CD4-positive, alpha-beta T cell (primary cell): ENCODE measurements at places on chromosomes 12 and 14.

DNA sequence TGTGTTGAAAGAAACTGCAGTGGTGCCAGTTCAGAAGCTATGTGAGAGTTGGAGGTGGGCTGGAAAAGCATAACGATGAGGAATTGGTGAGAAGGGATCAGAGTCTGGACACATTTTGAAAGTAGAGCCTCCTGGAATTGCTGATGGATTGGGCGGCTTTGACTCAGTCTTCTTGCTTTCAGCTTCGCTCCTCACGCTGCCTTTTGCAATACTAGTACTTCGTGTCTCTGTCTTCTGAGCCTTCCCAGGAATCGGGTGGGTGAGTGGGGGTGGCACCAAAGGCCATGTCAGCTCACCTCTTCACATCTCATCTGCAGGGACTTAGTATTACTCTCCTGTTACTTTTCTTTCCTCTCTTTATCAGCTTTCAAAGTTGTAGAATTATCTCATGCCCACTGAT, 101.6 kb upstream of the RFX4 start:
- no peak for DNase-seq

DNA sequence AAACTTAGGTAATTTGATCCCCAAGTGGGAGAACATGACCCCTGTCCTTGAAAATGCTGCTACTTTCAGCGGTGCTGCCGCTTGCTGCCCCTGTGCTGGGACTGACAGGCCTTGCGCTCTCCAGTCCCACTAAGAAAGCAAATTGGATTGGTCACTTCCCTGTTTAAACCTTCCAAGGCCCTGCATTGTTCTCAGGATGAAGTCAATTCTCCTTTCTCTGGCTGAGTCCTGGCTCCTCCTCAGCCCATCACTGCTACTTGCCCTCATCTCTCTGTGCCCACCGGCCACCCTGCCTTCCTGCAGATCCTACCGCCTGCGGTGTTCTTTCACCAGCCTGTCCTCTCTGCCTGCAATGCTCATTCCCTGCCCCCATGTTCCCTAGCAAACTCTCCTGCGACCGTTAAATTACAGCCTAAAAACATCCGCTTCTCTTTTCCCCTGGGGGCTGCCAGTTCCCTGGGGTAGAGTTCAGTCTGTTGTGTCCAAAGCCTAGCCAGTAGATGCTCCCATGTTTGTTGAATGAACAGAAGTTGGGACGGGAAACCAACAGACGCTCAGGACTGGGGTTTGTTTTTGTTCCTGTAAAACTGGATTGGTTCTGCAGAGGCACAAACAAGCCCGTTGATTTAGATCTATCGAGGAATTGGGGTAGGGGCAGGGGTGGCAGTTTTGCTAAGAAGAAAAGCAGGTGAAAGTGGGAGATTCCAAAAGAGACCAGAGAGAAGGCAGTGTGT, 127.3 kb upstream of the HIF1A start:
- DNase-seq: no peak

GRCh38 chr12:45257185-45257930, 41.5 kb downstream of the ANO6 start:
- DNase-seq: no peak

DNA sequence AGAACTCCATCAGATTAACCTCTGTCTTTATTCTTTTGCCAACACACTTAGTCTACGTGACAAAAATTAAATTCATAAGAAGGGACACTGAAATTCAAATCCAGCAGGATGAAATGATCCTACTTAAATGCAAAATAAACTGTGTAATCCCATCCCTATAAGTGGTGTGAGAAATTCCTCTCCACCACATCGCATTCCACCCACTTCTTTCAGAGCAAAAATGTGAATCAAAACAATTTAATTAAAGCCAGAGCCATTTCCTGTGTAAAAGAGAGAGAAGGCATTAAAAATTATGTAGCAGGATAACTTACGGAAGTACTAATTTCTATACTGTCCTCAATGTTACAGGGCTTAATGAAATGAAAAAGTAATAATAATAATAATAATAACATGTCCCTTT, 844.3 kb downstream of the GALC start:
- no peak for DNase-seq

- no peak for DNase-seq
Observed at GRCh38 chr14:69593018-69593677, 18.2 kb upstream of the SUSD6 start.

- no peak for DNase-seq
Observed at GRCh38 chr14:24178399-24179178, 6.7 kb downstream of the REC8 start.

- no peak for DNase-seq
Observed at GRCh38 chr12:107536613-107537012, 149.0 kb upstream of the PWP1 start.

- no peak for DNase-seq
Observed at GRCh38 chr12:52370926-52371608, 3.8 kb upstream of the KRT85 start.

DNA sequence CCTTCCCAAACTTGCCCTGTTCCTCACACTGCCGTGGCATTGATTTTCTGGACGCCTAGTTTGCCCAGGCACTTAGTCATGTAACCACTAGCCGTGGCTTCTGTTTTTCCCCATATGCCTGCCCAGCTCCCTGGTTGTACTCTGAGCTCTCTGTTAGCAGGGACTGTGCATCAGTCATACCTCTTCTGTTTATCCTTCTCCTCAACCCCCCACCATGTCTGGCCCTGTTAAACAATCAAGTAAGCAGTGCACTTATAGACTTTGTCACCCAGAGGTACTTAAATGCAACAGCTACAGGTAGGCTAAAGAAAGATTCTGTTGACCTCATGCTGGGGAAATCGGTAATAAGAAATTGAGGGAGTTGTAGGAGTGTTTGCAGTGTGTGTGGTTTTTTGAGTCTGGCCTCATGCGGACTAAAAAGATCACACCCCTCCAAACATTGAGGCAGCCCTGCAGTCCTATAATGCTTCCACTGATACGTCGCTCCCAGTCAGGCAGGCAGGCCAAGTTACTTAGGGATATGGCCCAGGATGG, 17.0 kb downstream of the UBE3B start:
- DNase-seq: no peak

- DNase-seq: no peak
Observed at GRCh38 chr12:85519163-85519562, 239.1 kb downstream of the ALX1 start.

DNA sequence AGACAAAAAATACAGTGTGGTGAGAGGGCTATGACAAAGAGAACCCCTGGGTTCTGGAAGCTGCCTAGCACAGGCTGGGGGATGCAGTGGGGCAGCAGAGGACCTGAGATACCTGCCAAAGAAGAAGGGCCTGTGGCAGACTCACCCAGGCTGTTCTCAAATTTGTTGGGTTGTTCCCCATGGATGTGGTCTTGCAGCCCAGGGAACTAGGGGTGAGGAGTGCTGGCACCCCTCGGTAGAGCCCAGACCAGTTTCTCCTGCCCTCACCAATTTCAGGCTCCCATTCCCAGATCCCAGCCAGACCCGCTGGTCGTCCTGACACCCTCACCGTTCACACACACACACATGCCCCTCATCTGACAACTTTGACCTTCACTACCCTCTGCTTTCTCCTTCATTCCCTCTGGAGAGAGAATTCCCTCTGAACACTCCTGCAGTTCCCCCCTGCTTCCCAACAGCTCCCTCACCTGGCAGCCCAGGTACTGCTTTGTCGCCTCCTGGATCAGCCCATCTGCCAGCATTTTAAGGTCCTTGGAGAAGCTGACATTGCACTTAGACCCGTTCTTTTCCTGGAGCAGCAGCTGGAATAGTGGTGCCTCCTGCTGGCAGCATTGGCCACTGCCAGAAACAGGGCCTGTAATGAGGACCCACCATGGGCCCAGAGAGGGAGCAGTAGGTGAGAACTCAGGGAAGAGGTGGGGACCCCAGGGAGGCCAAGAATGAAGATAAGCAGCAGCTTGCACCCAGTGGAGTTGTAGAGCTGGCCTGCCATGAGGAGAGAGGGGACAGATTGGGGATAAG, 5.9 kb upstream of the GDF11 start:
- DNase-seq: peak; percentile 52

- peak; percentile 6 for DNase-seq
Observed at GRCh38 chr12:53325511-53326061, 4.2 kb upstream of the AAAS start.

DNA sequence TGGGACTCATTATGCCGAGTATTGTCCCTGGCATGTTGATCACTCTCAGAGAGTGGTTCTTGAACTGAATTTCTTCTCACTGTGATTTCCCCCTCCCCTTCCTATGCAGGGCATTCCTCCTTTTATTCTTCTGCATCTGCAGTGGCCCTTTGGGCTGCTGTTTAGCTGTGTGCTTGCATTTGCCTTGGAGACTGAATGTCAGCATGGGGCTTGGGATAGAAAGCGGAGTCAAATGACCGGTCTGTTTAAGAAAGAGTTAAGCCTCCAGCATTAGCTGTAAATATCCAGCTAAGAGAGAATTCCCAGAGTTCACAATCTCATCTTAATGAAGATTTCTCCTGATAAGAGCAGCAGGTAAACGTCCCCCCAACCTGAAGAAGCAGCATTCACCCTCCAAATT, 65.6 kb upstream of the RMST start:
- DNase-seq: no peak

GRCh38 chr14:91305650-91306431, 61.3 kb upstream of the GPR68 start:
- no peak for DNase-seq

DNA sequence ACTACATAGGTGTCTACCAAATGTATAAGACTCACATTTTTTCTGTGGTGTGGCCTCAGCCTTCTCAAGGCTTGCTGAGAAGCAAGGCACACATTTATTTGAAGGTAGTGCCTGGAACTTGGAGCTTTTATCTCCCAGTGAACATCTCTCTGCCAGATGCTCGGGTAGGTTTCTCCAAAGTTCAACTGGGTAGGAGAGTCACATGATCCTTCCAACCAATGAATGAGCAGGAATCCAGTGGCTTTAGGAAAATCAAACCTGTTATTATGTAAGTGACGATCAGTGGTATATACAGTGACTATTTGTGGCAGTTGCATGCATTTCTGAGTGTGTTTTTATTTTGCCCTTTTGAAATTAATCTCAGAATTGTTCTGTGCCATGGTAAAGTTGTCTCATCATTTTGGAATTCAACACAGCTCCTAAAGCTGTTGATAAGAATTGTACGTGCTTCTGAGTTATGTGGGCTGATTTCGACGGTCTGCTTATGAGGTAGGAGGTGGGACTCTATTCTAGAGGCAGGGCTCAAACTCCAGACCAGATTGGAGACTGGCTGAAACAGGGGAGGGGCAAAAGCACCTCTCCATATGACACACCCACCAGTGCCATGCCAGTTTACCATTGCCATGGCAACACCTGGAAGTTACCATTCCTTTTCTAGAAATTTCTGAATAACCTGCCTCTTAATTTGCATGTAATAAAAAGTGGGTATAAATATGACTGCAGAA, 57.6 kb downstream of the EID3 start:
- DNase-seq: no peak

DNA sequence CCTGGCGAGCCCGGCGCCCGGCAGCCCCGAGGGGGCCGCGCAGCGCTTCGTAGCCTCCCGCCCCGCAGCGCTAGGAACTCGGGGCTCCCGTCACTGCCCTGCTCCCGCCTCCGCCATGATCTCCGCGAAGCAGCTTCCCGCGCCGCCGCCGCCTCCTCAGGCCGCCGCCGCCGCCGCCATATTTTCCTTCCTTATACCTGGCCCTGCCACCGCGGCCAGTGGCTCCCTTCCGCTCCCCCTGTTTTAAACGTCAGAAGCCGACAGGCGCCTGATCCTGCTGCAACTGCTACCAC, 286 bp downstream of the PPP4R3A start:
- DNase-seq: no peak

- DNase-seq: no peak
Observed at GRCh38 chr12:52311285-52311648, 9.9 kb downstream of the KRT83 start.

DNA sequence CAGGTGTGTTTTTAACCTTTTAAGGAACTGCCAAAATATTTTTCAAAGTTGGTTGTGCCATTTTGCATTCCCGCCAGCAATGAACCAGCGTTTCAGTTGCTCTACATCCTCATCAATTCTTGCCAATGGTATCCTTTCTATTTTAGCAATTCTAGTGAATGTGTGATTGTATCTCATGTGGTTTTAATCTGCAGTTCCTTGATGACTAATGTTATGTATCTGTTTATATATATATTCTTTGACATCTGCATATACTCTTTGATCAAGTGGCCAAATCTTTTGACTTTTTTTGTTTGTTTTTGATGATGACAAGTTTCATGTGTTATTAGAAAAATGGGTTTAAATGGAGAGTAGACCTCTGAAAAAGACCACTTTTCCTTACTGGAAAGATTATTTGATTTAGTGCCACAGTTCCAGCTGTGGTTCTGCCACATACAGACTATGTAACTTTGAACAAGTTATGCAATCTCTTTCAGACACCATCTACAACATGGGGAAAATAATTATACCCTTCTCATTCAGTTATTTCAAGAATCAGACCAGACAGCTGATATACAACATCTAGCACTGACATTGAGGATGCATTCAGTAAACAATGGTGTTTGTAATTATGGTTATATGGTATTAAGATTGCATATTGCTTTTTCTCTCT, 146.3 kb upstream of the CNOT2 start:
- no peak for DNase-seq

- DNase-seq: no peak
Observed at GRCh38 chr12:26123482-26123980, 1.3 kb downstream of the BHLHE41 start.

GRCh38 chr12:15364221-15365160, 42.2 kb downstream of the PTPRO start:
- no peak for DNase-seq

- no peak for DNase-seq
Observed at GRCh38 chr14:65813760-65814384, 401.3 kb downstream of the FUT8 start.

DNA sequence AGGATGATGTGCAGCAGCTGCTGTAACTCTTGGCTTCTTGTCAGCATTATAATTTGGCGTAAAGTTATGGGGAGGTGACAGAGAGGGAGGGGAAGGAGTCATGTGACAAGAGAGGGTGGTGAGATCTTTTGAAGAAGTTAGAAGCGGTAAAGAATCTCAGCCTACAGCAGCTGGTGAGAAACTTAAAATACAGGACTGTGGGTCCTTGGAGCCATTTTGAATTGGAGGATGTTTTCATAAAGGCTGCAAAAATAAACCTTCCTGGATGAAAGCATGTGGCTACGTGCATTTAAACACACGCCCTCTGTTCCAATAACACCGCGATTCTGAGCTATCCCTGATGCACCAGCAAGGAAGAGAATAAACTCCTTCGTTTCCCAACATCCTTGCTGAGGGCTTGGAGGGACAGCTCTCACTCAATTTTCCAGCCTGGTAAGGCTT, 133.7 kb downstream of the TMEM30B start:
- DNase-seq: no peak

- DNase-seq: no peak
Observed at GRCh38 chr14:33511851-33512640, 438.8 kb downstream of the EGLN3 start.

- no peak for DNase-seq
Observed at GRCh38 chr12:25780771-25781170, 177.7 kb upstream of the RASSF8 start.

GRCh38 chr12:105466901-105467598, 136.6 kb downstream of the C12orf75 start:
- no peak for DNase-seq

- DNase-seq: no peak
Observed at GRCh38 chr12:2652011-2652400, 142.8 kb upstream of the FKBP4 start.
